ENCODE measurements at places on chromosomes 2 and 18.
A peak's percentile ranks its signal among the peaks of the same experiment; 100 is the strongest.

- DNase-seq, result no peak
These were observed 648.0 kb downstream of the SLC4A3 start for GRCh38 chr2:220275454-220275853.

GRCh38 chr18:34866739-34867138, 156.6 kb downstream of the DTNA start:
- DNase-seq, result peak; percentile 4

DNA sequence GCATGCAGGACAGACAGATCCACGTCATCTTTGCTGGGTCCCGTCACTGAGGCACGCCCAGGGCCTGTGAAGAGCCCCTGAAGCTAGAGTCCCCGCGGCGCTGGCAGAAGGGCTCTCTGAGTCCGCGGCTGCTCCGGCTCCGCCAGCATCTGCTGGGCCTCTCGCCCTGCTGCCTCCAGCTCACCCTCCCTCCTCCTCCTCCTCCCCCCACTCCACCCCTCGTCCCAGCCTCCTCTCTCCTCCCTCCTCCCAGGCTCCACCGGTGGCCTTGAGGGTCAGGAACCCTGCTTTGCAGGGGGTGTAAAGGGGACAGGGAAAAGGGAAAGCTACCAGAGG, at the start of gene TNS1:
Gene TNS1 (minus strand): TSS at position 151 of the 336 bp plus-strand sequence. CDS start 123 bp downstream, at position 28.
- DNase-seq, result no peak

DNA sequence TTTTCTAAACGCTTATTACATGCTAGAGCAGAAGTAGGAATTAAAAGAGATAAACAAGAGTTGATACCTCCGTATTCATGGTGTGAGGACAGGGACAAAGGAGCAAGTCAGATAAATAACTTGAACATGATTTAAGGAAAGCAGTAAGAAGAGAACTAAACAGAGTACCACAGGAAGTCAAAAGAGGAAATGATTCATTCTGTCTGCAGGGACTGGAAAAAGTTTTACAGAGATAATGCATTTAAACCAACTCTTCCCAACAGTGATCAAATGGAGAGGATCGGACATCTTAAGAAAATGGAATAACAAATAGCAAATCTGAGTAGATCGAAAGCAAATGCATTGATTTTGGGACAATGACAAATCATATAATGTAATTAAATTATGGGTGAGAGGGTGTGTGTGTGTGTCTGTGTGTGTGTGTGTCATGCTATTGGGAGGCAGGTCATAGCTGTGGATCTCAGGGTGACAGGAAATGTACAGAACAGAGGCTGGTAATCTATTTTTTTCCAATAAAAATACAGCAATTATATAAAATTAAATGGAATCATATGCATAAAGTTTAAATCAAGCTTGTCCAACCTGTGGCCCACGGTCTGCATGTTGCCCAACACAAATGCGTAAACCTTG, 113.4 kb downstream of the MC4R start:
- DNase-seq, result no peak

DNA sequence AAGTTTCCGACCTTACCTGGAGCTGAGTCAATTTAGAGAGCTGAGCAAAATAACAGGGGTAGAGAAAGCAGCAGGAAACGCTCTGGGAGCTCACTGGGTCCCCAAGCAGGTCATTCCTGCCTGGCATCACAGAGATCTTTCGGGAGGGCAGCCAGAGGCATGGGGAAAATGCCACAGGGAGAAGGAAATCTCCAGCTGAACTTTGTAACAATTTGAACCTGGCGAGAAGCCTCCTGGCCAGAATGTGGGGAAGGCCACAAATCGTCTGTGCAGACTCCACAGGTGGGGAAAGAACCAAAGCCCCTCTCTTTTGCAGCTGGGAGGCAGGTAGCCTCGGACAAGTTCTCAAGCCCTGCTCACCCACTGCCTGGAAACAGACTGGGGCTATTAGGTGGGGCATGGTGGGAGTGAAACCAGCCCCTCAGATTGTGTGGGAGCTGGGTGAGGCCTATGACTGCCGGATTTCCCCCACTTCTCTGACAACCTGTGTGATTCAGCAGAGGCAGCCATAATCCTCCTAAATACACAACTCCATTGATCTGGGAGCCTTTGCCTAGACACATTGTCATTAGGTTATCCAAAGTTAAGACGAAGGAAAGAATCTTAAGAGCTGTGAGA, 53.9 kb downstream of the INO80D start:
- DNase-seq, result no peak

- DNase-seq, result peak; percentile 31
These were observed 72.0 kb upstream of the ZCCHC2 start for GRCh38 chr18:62450546-62451410.

- no peak for DNase-seq
These were observed 51.5 kb downstream of the KLHL29 start for GRCh38 chr2:23436346-23437098.

DNA sequence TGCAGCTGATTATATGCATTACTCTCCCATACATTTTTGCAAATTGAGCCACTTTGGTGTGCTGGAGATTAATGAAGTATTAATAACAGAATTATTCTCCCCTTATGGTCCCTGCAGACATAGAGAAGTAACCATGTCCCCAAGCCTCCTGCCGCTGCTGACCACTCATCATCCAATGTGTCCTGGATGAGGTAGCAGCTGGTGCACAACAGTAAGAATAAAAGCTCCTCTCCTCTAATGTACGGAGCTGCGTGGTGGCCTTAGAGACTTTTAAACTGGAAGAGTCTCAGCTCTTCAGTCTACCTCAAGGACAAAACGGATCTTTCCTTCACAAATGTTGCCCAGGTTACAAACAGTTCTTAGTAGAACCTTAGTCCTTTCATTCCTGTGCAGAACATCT, 37.7 kb downstream of the TPO start:
- DNase-seq, result no peak

DNA sequence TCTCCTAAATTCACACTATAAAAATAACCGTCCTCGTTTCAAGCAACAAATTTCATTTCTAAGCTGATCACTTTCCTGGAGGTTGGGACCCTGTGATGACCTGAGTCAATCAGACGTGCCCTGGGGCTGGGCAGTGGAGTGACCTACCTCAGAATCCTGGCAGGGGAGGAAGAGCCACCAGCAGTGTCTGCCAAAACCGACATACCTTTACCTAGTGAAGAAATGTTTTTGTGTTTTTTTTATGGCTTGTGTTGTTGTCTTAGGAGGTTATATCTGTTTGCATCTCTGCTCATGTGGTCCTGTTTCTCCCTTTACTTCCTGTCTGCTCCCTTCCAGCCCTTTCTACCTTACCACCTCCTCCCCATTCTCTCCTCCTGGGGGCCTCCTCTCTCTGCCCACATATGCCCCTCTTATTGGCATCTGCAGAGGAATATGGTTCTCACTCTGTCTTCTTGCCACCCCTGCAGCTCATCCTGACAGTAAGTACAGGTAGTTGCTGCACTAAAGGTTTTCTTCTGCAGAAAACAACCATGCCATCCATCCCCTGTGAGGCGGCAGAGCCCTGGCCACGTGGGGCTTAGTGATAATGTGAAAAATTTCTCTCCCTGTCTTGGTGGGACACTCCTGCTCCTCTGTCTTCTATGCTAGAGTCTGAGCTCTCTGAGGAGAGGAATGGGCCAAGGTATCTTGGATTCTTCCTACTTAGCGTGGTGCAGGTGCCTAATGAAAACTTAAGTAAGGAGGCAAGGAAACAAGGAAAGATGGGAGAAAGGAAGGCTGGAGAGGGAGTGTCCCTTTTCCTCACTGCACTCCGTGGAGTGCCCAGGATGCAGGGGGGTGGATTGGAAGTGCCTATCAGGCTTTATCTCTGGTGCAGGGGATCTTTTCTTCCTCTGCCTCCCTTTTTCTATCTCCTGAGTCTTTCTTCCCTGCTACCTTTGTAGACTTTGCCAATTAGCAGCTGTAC, 15.4 kb downstream of the ACOXL start:
- no peak for DNase-seq

- no peak for DNase-seq
These were observed 9.3 kb downstream of the GPN1 start for GRCh38 chr2:27638037-27638637.

- no peak for DNase-seq
These were observed 27.4 kb downstream of the RMP24 start for GRCh38 chr18:35999925-36000324.

- no peak for DNase-seq
These were observed 224.7 kb upstream of the SMAD7 start for GRCh38 chr18:49175476-49175875.

- no peak for DNase-seq
These were observed 4.0 kb downstream of the CYP26B1 start for GRCh38 chr2:72143441-72144273.

DNA sequence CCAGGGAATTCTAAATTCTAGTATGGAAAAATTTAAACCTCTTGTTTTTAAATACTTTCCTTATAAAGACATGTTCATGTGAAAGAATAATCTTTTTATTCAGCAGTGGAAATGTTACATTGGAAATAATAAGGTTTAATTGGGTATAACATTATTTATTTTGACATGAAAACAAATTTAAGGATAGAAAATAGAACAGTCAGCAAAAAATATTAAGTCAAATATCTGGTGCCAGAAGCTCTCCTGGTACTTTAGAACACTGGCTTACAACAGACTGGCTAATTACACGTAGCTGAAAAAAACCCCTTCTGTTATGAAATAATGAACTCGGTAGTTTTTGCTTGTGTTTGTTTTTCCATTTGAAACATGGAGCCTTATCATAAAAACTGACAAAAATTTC, 447.9 kb downstream of the DSEL start:
- DNase-seq, result no peak

DNA sequence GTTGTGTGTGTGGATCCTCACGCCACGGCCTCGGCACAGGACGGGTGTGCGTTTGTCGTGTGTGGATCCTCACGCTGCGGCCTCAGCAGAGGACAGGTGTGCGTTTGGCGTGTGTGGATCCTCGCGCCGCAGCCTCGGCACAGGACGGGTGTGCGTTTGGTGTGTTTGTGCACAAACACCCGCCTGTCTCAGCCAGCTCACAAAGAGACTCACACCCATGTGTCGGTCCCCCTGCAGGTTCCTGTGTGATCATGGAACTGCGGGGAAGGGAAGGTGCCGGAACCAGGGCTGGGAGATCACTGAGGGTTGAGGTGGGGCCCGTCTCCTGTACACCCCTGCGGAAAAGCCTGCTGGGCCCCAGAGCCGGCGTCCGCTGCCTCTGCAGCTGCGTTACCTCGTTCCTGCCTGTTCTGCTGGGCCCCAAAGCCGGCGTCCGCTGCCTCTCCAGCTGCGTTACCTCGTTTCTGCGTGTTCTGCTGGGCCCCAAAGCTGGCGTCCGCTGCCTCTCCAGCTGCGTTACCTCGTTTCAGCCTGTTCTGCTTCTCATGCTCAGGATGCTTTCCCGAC, 53.6 kb downstream of the CTDP1 start:
- DNase-seq, result no peak

All from amniotic stem cell (primary cell).